Fibroblast of lung (primary cell): ENCODE measurements at places on chromosomes 11 and 22. TPM values are rescaled to one million over a fixed set of nuclear protein-coding genes. Genes with fewer than 3 reads are reported as not detected.

DNA sequence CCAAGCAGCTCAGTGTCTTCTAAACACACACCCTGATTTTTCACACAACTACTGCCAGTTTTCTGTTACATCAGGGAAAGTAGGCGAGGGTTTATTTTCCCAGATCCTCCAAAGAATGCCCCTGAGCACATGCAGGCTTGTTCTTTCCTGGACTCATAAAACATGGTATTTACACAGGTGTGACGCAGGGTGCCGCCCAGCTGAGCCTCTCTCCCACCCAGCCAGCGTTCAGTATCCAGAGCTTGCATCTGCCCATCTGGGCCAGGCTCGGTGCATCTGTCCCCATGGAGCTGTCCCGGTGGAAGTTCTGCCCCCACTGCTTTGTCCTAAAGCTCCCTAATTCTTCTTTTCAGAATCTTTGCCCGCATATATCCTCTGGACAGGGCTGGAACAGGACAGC is 44.8 kb upstream of the ISX start:
- H3K27ac ChIP-seq = no peak overlapping the region
- DNase-seq = no peak
- no peaks in the 10 kb centered on the region for H3K27me3 ChIP-seq
- no peaks in the 10 kb centered on the region for H3K4me1 ChIP-seq
- H3K36me3 ChIP-seq = no peaks in the 10 kb centered on the region

DNA sequence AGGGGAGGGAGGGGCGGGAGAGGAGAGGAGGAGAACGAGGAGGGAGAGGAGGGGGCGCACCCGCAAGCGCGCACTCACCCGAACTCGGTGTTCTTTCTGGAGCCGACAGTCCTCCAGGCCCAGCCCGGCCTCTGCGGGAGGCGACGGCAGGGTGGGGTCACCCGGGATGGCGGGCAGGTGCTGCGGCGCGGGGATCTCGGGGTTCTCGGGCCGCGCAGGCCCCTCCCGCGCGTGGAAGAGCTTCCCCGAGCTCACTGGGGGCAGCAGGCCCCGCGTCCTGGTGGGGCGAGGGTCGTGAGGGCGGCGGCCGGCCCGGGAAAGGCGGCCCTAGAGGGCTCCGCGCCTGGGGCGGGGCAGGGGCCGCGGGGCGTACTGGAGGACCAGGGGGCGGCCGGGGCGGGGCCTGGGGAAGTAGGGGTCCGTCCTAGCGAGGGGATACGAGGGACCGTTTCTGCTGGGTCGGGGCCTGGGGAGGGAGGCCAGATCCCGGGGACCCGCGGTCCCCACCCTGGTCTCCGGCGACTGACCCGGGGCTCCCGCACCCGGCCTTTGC is 5.2 kb downstream of the LMNTD2 start:
- no peak overlapping the region for H3K4me3 ChIP-seq
- peaks cover 33% of the 10 kb centered on the region for H3K27me3 ChIP-seq
- DNase-seq = no peak
- no peak overlapping the region for H3K27ac ChIP-seq
- H3K36me3 ChIP-seq = no peaks in the 10 kb centered on the region

DNA sequence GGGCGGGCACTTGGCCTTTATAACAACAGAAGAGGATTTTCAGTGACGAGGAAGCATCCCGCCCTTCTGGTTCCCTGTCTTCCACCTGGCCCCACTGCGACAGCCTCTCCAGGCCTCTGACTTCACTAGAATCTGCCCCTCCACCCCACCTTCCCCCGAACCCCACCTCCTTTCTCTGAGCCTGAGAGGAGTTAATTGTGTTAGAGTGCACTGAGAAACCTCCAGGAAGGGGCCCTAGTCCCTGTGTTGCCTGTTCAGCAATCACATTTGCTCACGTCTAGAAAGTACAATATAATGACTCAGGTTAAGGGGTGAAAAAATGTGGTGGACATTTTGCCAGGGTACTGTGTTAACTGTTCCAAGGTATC is 38.8 kb downstream of the PTPRJ start:
- peak; percentile 30 for DNase-seq
- no peaks in the 10 kb centered on the region for H3K27me3 ChIP-seq
- H3K27ac ChIP-seq = no peak overlapping the region

DNA sequence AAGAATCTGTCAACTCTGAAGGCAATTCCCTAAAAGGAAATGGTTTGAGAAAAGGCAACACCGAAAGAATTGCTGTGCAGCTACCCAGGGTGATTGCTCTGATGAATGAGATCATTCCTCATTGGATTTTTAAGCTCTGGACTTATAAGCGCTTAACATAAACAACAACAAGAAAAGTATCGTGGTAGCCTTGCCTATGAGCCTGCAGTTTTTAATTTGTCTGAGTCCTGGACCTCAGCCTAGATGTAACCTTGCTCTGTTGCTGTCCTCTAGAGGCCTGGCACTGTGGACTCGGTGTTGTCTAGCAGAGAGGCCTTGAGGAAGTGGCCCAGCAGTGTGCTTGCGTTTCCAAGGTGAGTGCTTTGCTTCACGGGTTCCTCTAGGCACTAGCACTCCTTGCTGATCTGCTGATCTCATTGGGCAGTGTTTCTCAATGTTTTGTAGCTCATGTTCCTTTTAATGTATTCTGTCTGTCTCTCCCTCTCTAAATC is 20.4 kb downstream of the CCDC81 start:
- H3K4me3 ChIP-seq = no peak overlapping the region
- peak; percentile 52 for DNase-seq
- no peaks in the 10 kb centered on the region for H3K36me3 ChIP-seq

- H3K36me3 ChIP-seq = peaks cover 32% of the 10 kb centered on the region
- H3K4me3 ChIP-seq = no peak overlapping the region
- no peaks in the 10 kb centered on the region for H3K4me1 ChIP-seq
- H3K27ac ChIP-seq = no peak overlapping the region
- no peak for DNase-seq
Observed at GRCh38 chr22:20094197-20094807, 14.3 kb downstream of the DGCR8 start.

DNA sequence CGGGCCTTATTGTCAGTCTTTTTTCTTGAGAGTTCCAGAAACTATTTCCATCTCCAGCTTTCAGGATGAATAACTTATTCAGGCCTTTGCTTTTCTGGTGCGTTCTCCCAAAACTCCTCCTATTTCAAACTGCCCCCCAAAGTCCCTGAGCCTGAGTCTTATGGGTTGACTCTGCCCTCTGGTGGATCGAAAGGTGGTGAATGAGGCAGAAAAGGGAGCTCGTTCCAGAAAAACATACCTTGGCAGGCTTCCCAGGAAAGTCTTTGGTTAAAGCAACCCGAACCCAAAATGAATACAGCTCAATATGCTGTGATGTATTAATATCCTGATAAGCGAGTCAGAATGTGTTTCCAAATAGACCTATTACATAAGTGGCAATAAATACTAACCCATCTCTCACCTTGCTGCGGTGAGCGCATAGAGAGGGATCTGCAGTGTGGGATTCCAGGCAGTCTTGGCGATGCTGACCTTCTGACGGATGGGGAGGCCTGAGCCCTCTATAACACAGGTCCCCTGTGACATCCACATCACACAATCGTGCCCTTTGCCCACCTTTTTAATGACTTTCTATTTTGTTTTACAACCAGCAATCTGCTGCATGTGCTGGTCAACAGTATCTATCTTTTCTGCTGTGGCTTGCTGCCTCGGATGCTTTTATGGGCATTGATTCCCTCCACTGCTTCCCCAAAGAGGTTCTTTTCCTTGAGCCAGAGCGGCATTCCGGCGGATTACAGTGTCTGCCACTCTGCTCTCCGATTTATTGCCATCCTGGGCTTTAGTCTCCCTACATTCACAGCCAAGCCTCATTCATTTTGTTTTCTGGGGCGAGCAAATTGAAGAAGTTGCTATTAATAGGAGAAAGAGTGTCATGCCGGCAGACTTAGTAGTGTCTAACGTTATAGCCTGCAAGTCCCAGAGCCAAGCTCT is 756.8 kb downstream of the NTM start:
- peak; percentile 88 for DNase-seq
- H3K4me1 ChIP-seq = peaks cover 9% of the 10 kb centered on the region
- H3K36me3 ChIP-seq = no peaks in the 10 kb centered on the region
- H3K4me3 ChIP-seq = peak overlapping the region; percentile 58

Gene PHF21B
- under 0.01 and 0.17 TPM in 2 replicates for total RNA-seq

DNA sequence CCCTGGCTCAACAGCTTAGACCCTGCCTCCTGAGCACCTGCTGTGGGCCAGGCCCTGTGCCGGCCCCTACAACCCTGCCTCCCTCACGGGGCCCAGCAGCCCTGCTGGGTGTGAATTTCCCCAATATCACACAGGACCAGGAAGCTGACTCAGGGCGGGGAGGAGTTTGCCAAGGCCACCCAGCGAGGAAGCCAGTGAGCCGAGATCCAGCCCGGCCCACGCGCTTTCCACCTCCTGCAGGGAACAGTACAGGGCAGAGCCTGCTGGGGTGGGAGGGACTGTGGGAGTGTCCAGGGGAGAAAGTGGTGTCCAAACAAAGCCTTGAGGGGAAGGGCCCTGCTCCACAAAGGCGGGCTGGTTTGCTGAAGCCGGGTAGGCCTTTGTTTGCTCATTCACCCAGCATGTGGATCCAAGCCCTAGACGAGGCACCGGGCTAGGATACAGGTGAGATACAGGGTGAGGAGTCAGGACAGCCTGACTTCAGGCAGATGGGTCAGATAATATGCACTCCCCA is 26.8 kb downstream of the RPL3 start:
- H3K4me3 ChIP-seq = no peak overlapping the region
- H3K36me3 ChIP-seq = no peaks in the 10 kb centered on the region
- H3K27me3 ChIP-seq = no peaks in the 10 kb centered on the region
- no peak overlapping the region for H3K27ac ChIP-seq
- H3K4me1 ChIP-seq = peaks cover 13% of the 10 kb centered on the region
- peak; percentile 96 for DNase-seq

DNA sequence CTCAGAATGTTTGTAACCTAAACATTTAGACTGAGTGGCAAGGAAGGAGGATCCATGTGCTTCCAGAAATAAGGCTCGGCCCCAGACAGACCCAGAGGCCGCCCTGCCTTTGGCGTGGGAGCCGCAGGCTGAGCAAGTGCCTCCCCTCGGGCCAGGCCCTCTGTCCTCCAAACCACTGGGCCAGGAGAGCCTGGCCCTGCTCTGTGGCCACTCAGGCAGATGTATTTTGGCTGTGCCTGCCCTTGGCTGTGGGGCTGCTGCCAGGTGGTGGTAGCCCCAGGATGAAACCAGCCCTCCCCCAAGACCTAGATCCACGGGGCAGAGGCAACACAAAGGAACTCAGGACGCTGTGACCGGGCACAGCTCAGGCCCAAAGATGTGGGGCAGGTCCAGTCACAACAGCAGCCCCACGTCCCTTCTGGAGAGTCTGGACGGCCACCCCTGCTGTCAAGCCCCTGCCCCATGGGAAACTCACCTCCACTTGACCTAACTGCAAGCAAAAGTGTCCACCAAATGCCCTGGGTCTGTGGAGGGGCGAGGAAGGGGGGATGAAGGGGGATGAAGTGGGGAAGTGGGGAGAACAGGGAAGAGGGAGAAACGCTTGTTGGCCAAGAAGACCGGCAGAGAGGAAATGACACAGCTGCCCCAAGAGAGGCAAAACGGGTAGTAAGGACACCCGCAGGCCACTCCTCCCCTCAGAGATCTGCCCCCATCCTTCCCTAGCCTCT is 24.0 kb downstream of the PISD start:
- H3K36me3 ChIP-seq = no peaks in the 10 kb centered on the region
- peak overlapping the region; percentile 17 for H3K27ac ChIP-seq
- H3K27me3 ChIP-seq = no peaks in the 10 kb centered on the region
- H3K4me3 ChIP-seq = no peak overlapping the region
- DNase-seq = no peak

GRCh38 chr11:36376009-36376887 is 80.2 kb downstream of the PRR5L start:
- no peak overlapping the region for H3K27ac ChIP-seq
- H3K36me3 ChIP-seq = no peaks in the 10 kb centered on the region
- H3K27me3 ChIP-seq = peaks cover 17% of the 10 kb centered on the region
- peak overlapping the region; percentile 49 for H3K4me3 ChIP-seq
- no peak for DNase-seq
- peaks cover 2% of the 10 kb centered on the region for H3K4me1 ChIP-seq

Gene MAJIN
- total RNA-seq = not detected in 2 replicates

Gene APOL4
- 2.0 and 2.1 TPM in 2 replicates for total RNA-seq

Gene LRRC51
- 5.0 and 5.4 TPM in 2 replicates for total RNA-seq

- no peak overlapping the region for H3K27ac ChIP-seq
- peak; percentile 49 for DNase-seq
- no peaks in the 10 kb centered on the region for H3K4me1 ChIP-seq
Observed at GRCh38 chr11:109641549-109641948, 219.6 kb downstream of the C11orf87 start.

Gene CDC45
- 1.0 and 3.8 TPM in 2 replicates for total RNA-seq

Gene TRIM29
- not detected in 2 replicates for total RNA-seq

- DNase-seq = no peak
- peaks cover 17% of the 10 kb centered on the region for H3K27me3 ChIP-seq
- H3K4me3 ChIP-seq = no peak overlapping the region
- no peaks in the 10 kb centered on the region for H3K4me1 ChIP-seq
- H3K36me3 ChIP-seq = no peaks in the 10 kb centered on the region
- no peak overlapping the region for H3K27ac ChIP-seq
Observed at GRCh38 chr11:66720899-66721470, 8.0 kb downstream of the SPTBN2 start.

Gene KRTAP5-7
- total RNA-seq = under 0.01 and 0.17 TPM in 2 replicates

DNA sequence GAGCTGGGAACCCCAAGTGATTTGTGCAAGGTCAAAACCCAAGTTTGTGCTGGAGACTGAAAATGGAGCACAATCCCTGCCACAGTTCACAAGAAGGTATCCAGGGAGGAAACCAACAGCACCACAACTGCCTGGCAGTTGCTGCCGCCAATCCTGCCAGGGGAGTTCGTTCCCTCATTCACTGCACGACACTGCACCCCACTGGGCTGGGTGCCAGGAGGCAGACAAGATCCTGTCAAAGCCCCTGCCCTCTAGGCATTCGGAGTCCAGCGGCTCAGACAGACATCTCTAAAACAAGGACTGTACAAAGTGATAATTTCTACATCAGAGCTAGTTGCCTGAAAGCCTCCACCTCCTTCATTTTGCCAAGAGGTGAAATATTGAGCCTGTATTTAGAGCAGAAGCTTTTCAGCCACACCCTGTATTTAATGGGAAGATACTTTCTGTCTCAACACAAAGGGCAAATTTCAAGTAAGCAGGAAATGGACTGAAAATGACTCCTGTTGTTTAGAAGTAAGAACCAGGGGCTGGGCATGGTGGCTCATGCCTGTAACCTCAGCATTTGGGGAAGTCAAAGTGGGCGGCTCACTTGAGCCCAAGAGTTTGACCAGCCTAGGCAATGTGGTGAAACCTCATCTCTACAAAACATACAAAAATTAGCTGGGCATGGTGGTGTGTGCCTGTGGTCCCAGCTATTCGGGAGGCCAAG is 277.4 kb upstream of the NARS2 start:
- H3K27ac ChIP-seq = no peak overlapping the region
- DNase-seq = no peak
- no peaks in the 10 kb centered on the region for H3K27me3 ChIP-seq
- H3K4me3 ChIP-seq = no peak overlapping the region
- H3K36me3 ChIP-seq = no peaks in the 10 kb centered on the region

Gene FBXO7
- total RNA-seq = 39.5 and 51.2 TPM in 2 replicates

DNA sequence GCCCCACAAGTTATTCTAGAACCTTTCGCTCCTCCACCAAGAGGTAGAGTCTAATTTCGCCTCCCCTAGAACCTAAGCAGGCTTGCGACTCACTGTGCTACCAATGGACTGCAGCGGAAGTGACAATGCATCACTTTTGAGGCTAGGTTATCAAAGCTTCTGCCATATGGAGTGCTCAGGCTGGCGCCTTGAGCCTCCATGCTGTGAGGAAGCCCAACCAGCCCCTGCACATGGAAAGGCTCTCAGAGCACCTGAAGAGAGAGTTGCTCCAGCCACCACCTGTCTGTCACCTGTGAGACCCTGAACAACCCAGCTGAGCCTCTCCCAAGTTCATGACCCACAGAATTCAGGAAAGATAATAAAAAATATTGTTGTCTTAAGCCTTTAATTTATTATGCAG is 29.3 kb upstream of the CBX7 start:
- no peak overlapping the region for H3K4me3 ChIP-seq
- H3K36me3 ChIP-seq = no peaks in the 10 kb centered on the region
- H3K27ac ChIP-seq = no peak overlapping the region
- DNase-seq = no peak
- peaks cover 18% of the 10 kb centered on the region for H3K4me1 ChIP-seq
- no peaks in the 10 kb centered on the region for H3K27me3 ChIP-seq
